Activated CD4-positive, alpha-beta T cell treated with anti-CD3 and anti-CD28 coated beads for 24 hours (primary cell): ENCODE measurements at places on chromosomes 6 and 20.

DNA sequence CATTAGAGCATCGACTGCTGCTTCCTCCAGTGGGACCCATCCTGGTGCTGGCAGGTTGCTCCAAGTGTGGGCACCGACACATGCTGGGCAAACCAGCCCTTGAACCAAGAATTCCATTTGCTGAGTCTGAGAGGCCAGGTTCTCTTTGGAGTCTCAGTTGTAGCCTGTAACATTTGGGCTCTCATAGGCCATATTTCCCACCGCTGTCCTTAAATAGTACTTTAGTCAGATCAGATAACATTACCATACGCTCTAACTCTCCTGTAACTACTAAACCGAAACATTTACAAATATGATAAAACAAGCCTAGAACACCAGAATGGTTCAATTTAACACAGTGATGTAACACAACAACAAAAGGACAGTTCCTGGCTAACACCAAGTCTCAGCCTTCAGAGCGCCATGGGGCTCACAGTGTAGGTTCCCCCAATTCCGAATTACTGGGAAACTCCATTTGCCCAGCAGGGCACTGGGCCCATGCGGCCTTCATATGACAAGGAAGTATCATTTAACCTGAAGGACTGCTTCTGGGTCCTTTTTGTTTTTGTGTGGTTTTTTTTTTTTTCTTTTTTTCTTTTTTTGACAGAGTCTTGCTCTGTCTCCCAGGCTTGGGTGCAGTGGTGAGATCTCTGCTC, 28.4 kb upstream of the CD93 start:
- DNase-seq = no peak

DNA sequence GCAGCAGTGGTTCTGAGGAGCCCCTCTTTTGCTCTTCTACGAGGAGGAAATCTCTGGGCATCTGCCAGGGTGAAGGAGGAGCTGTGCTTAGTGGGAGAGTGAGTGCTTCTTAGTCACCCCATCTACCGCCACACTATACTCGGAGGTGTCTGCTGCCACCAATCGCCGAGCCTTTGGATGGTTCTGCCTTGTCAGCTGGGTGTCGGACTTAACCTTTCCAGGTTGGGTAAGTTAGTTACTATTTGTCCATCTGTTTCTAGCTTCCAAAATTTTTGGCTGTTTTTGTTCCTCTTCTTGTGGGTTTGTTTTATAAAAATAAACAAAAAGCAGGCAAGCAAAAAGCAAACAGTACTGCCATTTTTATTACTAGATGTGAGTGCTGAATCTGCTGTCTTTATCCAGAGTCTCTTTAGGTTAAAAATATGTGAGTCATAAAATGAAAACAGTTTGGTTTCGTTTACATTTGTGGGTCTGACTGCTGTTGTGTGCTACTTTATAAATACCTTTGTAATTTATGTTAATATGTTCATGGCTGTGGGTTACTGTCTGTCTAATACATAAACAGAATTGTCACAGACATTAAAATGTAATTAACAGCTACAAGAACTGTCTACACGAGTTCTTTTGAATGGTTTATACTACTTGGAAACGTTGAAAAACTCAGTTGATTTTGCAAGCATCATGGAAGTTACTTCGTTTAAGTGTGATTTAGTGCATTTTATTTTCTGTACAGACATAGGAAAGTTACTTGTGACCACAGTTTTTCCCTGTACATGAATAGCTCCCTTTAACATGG, 89.2 kb downstream of the ARID1B start:
- no peak for DNase-seq

GRCh38 chr20:62395311-62396242, 8.7 kb downstream of the RPS21 start:
- no peak for DNase-seq

- peak; percentile 33 for DNase-seq
These were observed at the start of gene RBPJL for GRCh38 chr20:45306431-45306982. RBPJL (plus strand) TSS chr20:45306840; CDS start chr20:45306923, 83 bp downstream.

- DNase-seq = no peak
These were observed at the start of gene ROS1 for GRCh38 chr6:117425431-117426153. ROS1 (minus strand) TSS chr6:117425942; CDS start chr6:117425656, 286 bp downstream.

DNA sequence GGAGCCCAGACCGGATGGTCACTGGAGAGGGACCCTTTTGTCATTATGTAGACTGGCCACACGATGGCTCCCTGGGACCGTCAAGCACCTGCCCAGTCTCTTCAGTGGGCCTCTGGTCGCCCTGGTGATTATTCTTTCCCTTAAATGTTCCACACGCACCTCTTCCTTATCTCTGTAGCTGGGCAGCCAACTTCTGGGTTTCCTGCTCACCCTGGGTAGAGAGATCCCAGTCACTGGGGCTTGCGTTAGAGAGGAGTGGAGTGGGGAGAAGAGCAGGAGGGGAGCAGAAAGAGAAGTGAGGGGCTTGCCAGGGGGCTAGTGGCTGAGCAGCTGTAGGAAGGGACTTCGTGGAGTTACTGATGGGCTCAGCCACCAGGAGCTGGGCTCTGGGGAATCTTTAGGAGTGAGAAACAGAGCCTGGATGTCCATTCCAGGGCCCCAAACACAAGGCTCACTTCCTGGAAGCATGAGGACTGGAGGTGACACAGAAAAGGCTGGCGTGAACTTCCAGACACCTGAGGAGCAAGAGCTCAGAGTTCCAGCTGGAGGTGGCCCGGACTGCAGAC, 150.1 kb downstream of the DHX35 start:
- DNase-seq = no peak

- DNase-seq = no peak
These were observed 1090.3 kb upstream of the CITED2 start for GRCh38 chr6:140464720-140465119.

GRCh38 chr6:158377860-158378259, 65.6 kb downstream of the TULP4 start:
- DNase-seq = no peak

DNA sequence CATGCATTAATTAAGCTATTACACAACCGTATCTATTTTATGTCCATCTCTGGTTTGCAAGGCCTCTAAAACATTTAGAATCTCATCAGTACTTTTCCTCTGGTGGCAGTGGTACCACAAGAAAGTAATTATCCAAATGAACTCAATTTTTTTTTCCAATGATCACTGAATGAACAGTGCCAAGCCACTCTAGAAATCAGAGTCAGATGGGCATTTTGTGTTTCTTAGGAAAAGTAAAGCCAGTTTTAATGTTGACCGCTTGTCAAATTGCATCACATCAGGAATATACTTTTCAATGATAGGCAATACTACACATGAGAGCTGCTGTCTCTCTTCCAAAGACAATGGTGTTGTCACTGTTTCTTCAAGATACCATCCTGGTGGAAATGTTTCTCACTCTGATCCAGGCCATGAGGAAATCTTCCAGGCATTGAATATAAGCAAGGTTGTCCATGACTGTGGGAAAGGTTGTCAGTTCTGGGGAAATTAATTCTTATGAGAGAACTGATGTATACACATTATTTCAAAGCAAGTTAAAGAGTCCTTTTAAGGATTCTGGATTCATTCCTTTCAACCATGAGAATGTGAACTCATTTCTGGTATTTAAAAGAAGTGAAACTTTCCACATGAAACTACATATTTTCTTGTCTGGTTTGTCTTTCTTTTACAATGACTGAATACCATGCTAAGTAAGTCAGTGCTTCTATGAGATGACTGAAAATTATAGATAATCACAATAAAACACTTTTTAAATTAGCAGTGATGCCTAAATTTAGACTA, 108.8 kb upstream of the TCF21 start:
- DNase-seq = no peak

DNA sequence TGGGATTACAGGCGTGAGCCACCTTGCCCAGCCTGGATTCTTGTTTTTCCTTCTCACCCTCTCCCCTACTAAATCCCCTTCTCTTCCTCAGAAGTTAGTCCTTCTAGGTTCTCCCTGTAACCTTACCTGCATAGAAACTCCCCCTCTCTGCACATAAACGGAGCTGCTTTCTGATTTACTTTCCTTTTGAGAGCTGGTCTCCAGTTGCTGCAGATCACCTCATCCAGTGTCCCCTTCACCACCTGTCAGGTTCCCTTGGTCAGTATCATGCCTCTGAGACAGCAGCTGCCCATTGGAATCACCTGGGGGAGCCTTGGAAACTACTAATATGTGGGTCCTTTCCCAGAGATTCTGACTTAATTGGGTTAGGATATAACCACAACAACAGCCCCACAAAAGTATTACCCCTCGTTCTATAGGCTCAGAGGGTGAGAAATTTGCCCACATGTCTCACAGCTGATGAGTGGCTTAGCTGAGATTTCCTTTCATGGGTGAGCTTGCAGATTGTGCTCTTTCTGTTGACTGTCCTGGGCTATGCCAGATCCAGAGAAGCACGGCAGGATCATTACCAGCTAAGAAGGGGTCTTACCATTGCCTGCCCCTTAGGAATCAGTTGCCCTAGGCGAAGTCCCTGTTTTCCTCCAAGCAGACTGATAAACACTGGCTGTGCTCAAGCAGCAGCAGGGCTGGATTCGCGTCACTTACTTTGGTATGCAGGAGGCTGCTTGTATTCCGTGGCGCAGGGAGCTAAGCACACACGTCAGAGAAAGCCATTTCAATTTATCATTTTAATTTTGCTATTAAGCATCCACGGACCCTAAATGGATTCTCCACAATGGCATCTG, 51.3 kb downstream of the AKAP12 start:
- no peak for DNase-seq

DNA sequence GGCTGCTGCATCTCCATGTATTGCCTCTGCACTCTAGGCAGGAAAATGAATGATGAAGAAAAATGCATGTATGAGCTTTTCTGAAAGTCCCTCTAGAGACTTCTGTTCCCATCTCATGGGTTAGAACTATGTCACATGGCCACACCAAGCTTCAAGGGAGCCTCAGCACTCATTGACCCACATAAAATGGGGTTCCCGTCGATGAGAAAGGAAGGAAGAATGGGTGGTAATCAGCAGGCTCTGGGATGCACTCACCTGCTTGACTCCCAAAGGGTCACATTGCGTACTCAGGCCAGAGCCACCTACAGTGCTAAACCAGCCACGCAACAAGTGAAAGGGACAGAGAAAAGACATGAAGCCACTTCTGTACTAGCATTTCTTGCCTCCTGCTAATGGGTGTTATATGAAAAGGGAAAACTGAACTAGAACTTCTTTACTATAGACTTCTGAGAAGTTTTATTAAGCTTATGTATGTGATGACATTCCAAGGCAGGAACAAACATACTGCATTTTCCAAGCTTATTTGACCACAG, 95.8 kb upstream of the GCM1 start:
- DNase-seq = no peak

DNA sequence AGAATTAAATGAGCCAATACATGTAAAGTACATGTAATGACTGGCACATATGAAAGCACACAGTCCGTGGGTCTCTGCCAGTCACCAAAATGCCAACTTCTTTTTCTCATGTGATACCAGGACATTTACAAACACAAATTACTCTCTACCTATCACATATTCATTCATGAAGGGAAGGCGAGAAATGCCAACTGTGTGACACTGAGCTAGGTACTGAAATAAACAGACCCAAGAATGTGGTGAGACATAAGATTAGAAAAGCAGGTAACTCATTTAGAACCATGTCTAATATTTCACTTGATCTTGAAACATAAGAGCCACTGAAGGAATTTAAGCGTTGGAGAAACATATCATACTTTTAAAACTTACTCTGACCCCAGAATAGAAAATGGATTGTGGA, 41.4 kb downstream of the HBS1L start:
- no peak for DNase-seq

DNA sequence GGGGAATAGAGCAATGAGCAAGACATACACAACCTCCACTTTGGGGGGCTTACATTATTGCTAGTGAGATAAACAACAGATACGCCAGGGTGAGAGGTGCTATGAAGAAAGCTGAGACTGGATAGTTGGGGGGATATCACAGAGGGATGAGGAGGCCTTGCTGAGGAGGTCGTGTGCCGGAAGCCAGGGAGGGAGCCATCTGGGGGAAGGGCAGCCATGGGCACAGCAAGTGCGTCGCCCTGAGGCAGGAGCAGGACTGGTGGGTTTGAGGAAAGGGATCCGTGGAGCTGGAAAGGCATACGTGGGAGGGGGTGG, 12.2 kb upstream of the BAK1 start:
- DNase-seq = no peak

DNA sequence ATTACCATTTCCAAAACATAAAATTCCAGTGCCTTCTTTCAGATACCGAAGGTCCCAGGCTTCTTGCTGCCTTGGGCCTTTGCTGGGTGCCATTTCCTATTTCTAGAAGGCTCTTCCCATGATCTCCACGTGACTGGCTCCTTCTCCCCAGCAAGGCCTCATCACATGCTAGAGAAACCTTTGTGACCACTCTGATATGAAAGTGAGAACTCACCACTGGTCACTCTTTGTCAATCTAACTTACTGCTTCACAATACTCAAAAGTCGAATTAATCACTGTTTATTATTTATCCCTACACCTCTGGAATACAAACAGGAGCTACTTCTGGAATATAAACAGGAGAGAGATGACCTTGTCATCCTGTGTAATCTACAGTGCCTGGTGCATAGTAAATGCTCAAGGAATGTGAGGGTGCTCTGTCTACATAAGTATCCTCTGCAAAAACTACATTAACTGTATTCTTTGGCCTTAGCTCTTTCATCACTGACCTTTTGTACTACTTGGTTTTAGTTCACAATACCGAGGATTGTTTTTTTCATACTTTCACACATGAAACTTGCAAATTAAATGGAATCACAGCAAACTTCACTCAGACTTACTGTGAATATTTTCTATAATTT, 1.6 kb downstream of the STX7 start:
- no peak for DNase-seq

DNA sequence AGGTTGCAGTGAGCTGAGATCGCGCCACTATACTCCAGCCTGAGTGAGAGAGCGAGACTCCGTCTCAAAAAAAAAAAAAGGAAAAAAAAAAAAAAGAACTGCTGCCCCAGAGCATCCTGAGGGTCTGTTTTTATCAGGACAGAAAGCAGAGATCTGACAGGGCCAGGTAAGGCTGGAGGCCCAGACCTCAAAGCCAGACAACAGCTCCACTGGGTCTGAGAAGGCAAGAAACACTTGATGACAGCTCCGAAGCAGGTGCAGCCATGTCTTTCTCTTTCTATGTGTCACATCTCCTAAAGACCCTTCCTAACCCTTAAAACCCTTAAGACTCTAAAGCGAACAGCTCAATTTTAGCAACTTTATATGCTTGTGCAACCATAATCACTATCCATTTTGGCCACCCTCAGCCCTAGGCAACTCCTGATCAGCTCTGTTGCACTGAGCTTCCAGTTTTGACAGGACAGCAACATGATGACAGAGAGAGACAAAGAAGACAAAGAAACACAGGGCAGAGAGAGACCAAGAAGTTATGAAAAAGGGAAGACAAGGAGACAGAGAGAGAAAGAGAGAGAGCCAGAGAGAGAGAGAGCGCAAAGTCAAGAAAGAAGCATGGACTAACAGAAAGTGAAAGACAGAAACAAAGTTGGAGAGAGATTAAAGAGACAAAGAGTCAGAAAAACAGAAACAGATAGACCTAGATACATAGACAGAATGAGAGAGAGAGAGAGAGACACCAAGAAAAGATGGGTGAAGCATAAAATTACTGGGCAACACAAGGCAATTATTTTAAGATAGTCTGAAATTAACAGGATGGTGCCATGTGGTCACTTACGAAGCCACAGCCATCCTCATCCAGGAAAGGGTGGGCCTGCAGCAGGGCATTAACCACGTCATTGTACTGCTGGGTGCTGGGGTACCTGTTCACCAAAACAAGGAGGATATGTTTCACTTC, 39.2 kb downstream of the SAMD3 start:
- DNase-seq = no peak
